ENCODE measurements at places on chromosomes 3 and 15.

DNA sequence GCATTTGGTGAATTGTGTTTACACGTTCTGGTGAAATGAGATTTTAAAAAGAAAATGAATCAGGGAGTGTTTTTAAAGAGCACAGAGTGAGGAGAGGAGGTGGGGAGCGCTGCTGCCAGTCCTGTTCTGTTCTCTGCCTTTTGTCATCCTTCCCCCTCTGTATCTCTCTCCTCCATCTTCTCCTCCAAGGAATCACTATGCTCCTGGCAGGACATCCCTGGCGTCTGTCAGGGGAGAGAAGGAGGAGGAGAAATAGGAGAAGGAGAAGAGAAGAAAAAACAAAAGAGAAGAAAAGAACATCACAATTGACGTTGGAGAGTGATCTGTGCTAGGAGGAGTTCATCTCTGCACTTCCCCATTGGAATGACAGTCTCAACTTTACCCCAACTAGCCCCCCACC is 627.6 kb upstream of the TBL1XR1 start:
- no peak for DNase-seq

DNA sequence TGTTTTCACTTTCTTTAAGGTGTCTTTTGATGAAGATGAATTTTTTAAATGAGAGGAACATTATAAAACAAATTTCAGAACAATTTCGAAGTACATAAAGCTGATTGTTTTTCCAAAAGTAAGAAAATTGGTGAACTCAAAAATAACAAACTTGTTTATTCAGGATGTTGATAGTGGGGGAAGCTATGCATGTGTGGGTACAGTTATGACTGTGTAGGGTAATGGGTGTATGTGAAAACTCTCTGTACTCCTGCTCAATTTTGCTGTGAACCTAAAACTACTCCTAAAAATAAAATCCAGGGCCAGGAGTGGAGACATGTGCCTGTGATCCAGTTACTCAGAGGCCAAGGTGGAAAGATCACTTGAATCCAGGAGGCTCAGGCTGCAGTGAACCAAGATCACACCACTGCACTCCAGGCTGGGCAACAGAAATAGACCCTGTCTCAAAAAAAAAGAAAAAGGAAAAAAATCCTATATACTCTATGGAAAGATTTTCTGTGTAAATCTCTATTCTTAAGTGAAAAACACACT is 37.2 kb downstream of the PIK3CB start:
- no peak for DNase-seq

- no peak for DNase-seq
Measured at GRCh38 chr15:84113919-84114318, 121.7 kb upstream of the GOLGA6L4 start.

GRCh38 chr3:126620738-126621137 is 34.2 kb downstream of the TXNRD3 start:
- no peak for DNase-seq

GRCh38 chr3:150497956-150498355 is 48.3 kb downstream of the SERP1 start:
- DNase-seq: no peak

GRCh38 chr3:49173792-49174170 is 2.4 kb downstream of the KLHDC8B start:
- no peak for DNase-seq

GRCh38 chr3:113251817-113252216 is 40.5 kb downstream of the BOC start:
- no peak for DNase-seq
